ENCODE measurements at places on chromosomes 12 and 14.

- DNase-seq: no peak
- no peaks in the 10 kb centered on the region for H3K4me1 ChIP-seq
- H3K36me3 ChIP-seq: no peaks in the 10 kb centered on the region
- no peaks in the 10 kb centered on the region for H3K27me3 ChIP-seq
- no peak overlapping the region for H3K27ac ChIP-seq
Observed at GRCh38 chr14:96191353-96191752, 13.3 kb upstream of the BDKRB2 start.

- no peak overlapping the region for H3K4me3 ChIP-seq
- H3K27me3 ChIP-seq: no peaks in the 10 kb centered on the region
- H3K36me3 ChIP-seq: peaks cover 61% of the 10 kb centered on the region
- H3K4me1 ChIP-seq: peaks cover 11% of the 10 kb centered on the region
- DNase-seq: no peak
Observed at GRCh38 chr12:55806982-55807381, 10.5 kb downstream of the SARNP start.

GRCh38 chr12:76790564-76791552 lies 26.9 kb downstream of the ZDHHC17 start:
- H3K36me3 ChIP-seq: no peaks in the 10 kb centered on the region
- DNase-seq: no peak
- H3K4me1 ChIP-seq: peaks cover 45% of the 10 kb centered on the region
- no peak overlapping the region for H3K4me3 ChIP-seq

DNA sequence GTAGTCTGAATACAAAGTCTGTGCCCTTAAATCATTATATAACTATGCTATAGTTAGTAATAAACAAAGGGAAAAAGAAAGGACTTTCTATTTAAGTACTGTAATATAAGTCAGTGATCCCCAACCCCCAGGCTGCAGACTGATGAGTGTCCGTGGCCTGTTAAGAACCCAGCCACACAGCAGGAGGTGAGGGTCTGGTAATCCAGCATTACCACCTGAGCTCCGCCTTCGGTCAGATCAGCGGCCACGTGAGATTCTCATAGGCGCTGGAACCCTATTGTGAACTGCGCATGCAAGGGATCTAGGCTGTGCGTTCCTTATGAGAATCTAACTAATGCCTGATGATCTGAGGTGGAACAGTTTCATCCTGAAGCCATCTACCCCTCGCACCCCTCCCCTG lies 15.7 kb downstream of the NFYB start:
- H3K27me3 ChIP-seq: no peaks in the 10 kb centered on the region
- H3K4me1 ChIP-seq: no peaks in the 10 kb centered on the region
- no peak overlapping the region for H3K4me3 ChIP-seq
- H3K36me3 ChIP-seq: no peaks in the 10 kb centered on the region

DNA sequence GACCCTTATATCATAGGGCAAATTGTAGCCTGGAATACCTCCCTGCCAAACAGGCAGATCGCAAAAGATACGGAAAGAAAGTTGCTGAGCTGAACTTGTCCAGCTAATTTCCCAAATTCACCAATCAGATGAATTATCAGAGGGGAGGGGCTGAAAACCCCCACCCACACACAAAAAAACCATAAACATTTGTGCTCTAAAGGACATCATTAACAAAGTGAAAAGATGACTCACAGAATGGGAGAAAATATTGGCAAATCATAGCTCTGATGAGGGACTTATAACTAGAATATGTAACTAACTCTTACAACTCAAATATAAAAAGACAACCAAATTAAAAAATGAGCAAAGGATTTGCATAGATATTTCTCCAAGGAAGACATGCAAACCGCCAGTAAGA lies 36.3 kb downstream of the PTHLH start:
- H3K27ac ChIP-seq: no peak overlapping the region
- H3K36me3 ChIP-seq: no peaks in the 10 kb centered on the region
- no peak for DNase-seq

DNA sequence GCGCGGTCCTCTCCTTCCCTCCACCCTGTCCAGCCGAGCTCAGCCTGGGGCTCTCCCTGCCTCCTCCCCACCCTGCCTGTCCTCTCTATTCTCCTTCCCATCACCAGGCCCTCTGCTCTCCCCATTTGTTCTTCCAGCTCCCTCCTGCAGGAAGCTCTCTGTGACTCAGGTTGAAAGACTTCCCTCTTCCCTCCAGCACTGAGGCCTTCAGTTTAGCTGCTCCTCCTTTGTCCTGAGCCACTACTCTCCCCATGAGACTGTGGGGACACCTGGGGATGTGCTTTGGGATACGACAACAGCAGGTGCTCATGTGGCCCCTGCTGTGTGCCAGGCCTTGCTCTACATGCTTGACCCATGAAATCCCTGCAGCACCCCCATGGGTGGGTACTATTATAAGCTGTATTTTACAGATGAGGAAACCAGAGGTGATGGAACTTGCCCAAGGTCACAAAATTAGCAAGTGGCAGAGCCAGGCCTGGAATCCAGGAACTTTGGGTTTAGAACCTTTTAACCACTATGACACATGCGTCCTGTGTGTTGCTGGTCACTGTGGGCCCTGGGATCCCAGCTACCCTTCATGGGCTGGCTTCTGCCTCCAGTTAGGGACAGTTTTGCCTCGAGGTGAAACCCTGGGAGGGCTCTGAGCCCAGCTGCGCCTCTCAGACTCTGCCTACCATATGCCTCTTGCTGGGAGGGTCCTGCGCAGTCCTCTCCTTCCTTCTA lies 5.5 kb downstream of the KRT80 start:
- peaks cover 8% of the 10 kb centered on the region for H3K4me1 ChIP-seq
- no peak overlapping the region for H3K27ac ChIP-seq
- H3K27me3 ChIP-seq: no peaks in the 10 kb centered on the region

- no peak overlapping the region for H3K4me3 ChIP-seq
- no peak overlapping the region for H3K27ac ChIP-seq
- no peak for DNase-seq
Observed at GRCh38 chr14:66360366-66360926, 125.7 kb upstream of the CCDC196 start.

- H3K4me1 ChIP-seq: peaks cover 3% of the 10 kb centered on the region
- no peaks in the 10 kb centered on the region for H3K27me3 ChIP-seq
- peaks cover 3% of the 10 kb centered on the region for H3K36me3 ChIP-seq
- no peak overlapping the region for H3K4me3 ChIP-seq
- H3K27ac ChIP-seq: no peak overlapping the region
Observed at GRCh38 chr14:32688941-32689340, 249.7 kb upstream of the NPAS3 start.

DNA sequence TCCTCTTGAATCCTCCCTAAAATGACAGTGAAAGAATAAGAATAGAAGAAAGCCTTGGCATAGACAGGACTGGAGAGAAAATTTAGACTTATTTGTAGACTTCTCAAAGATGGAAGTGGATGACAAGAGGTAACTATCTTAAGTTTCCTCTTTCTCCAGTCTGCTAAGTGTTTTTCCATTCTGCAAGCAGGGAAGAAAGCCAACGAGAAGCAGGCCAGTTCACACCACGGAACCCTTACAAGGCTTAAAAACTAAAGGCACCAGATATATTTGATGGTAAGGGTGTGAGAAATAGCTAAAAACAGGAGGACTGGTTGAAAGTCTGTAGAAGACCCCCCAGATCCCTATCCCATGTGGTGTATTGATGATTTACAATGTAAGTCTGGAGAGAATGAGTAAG lies 82.9 kb upstream of the GPHB5 start:
- DNase-seq: no peak
- peaks cover 20% of the 10 kb centered on the region for H3K4me1 ChIP-seq
- no peaks in the 10 kb centered on the region for H3K27me3 ChIP-seq
- H3K27ac ChIP-seq: no peak overlapping the region
- H3K36me3 ChIP-seq: no peaks in the 10 kb centered on the region
- no peak overlapping the region for H3K4me3 ChIP-seq

DNA sequence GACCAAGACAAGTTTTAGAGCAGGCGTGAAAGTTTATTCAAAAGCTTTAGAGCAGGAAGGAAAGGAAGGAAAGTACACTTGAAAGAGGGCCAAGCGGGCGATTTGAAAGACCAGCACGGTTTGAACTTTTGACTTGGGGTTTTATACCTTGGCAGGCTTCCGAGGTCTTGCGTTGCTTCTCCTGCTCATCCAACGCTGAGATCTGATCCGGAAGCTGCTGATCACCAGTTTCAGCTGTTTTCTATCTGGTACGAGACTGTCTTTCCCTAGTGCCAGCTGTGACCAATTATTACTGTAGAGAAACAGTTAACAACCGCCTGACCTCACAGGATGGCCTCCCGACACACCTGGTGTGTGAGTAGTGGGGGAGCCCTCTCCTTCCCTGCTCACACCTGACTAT lies 20.6 kb upstream of the SNRPF start:
- DNase-seq: peak; percentile 40
- no peak overlapping the region for H3K4me3 ChIP-seq
- no peaks in the 10 kb centered on the region for H3K36me3 ChIP-seq
- no peaks in the 10 kb centered on the region for H3K4me1 ChIP-seq
- H3K27ac ChIP-seq: no peak overlapping the region
- no peaks in the 10 kb centered on the region for H3K27me3 ChIP-seq

GRCh38 chr14:57293866-57294837 lies 25.4 kb downstream of the AP5M1 start:
- DNase-seq: no peak
- H3K4me3 ChIP-seq: no peak overlapping the region
- peaks cover 2% of the 10 kb centered on the region for H3K36me3 ChIP-seq
- no peak overlapping the region for H3K27ac ChIP-seq
- no peaks in the 10 kb centered on the region for H3K4me1 ChIP-seq

DNA sequence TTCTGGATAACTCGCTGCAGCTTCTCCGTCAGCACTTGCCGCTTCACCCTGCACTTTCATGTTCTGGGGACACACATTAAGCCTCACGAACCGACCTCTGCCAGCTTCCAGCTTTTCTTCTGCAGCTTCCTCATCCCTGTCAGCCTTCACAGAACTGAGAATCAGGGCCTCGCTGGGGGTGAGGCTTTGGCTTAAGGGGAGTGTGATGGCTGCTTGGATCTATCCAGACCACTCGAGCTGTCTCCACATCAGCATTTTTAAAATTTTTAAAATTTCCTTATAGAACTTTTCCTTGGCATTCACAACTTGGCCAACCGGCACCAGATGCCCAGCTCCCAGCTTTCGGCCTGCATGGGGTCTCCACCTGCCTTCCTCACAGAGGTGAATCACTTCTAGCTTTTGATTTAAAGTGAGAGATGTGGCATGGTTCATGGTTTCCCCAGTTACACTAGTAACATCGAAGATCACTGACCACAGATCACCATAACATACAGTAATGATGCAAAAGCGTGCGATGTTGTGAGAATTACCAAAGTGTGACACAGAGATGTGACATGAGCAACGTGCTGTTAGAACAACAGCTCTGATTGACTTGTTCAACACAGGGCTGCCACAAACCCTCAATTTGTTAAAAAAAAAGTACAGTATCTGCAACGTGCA lies 139.1 kb upstream of the C14orf180 start:
- peaks cover 5% of the 10 kb centered on the region for H3K27me3 ChIP-seq
- H3K4me1 ChIP-seq: peaks cover 6% of the 10 kb centered on the region
- no peak overlapping the region for H3K4me3 ChIP-seq
- no peaks in the 10 kb centered on the region for H3K36me3 ChIP-seq
- H3K27ac ChIP-seq: no peak overlapping the region
- DNase-seq: no peak

DNA sequence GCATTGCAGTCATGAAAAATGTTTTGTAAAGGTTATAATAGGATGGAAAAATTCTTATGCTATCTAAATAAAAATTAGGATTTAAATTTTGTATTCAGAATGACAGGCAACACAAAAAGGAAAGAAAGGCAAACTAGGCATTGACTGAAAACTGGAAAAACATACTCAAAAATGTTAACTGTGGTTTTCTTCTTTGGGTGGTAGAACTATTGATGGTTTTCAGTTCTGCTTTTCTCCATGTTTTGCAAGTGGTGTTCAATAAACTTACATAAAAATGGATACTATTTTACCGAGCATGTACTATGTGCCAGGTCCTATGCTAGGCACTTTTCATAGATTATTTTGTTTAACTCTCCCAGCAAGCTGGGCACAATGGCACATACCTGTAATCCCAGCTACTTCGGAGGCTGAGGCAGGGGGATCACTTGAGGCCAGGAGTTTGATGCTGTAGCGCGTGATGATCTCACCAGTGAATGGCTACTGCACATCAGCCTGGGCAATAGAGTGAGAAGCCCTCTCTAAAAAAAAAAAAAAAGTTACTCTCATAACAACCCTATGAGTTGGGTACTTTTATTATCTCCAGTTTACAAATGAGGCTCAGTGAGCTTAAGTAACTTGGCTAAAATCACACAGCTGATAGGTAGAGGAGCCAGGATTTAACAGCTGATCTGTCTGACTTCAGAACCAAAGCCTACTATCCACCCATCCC lies 26.3 kb upstream of the TCP11L2 start:
- peaks cover 6% of the 10 kb centered on the region for H3K4me1 ChIP-seq
- DNase-seq: no peak
- no peaks in the 10 kb centered on the region for H3K27me3 ChIP-seq
- no peaks in the 10 kb centered on the region for H3K36me3 ChIP-seq
- H3K27ac ChIP-seq: no peak overlapping the region

GRCh38 chr12:113473942-113474341 lies 2.3 kb upstream of the LHX5 start:
- no peak overlapping the region for H3K4me3 ChIP-seq
- H3K4me1 ChIP-seq: no peaks in the 10 kb centered on the region
- no peaks in the 10 kb centered on the region for H3K36me3 ChIP-seq
- peaks cover 45% of the 10 kb centered on the region for H3K27me3 ChIP-seq

- H3K4me3 ChIP-seq: peak overlapping the region; percentile 10
- peaks cover 2% of the 10 kb centered on the region for H3K27me3 ChIP-seq
- no peaks in the 10 kb centered on the region for H3K4me1 ChIP-seq
- DNase-seq: no peak
Observed at GRCh38 chr14:50941151-50941550, 3.1 kb downstream of the PYGL start.

DNA sequence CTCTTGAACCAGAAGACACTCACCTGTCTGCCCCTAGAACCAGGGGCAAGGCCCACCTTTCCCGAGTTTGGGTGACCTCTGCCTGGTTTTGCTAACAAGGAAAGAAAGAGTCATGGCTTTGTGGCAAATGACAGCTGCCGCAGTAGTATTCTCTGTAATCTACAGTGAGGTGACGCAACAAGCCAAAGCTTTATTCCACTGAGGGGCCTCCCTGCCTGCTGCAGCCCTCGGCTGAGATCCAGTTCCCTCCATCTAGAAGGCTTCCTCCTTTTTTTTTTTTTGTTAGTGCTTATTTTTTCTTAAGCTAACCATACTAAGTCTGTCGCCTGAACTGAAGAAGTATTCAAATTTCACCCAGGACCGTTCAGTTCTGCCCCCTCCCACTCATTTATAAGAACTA lies 142.3 kb upstream of the TMCC3 start:
- no peak for DNase-seq
- H3K27ac ChIP-seq: no peak overlapping the region
- no peaks in the 10 kb centered on the region for H3K4me1 ChIP-seq
- H3K27me3 ChIP-seq: no peaks in the 10 kb centered on the region
- no peaks in the 10 kb centered on the region for H3K36me3 ChIP-seq
- H3K4me3 ChIP-seq: no peak overlapping the region

- no peak for DNase-seq
- no peaks in the 10 kb centered on the region for H3K4me1 ChIP-seq
- H3K27me3 ChIP-seq: no peaks in the 10 kb centered on the region
- H3K36me3 ChIP-seq: no peaks in the 10 kb centered on the region
Observed at GRCh38 chr12:107574691-107575090, 110.9 kb upstream of the PWP1 start.

GRCh38 chr12:107803092-107803491 lies 28.6 kb downstream of the ASCL4 start:
- no peaks in the 10 kb centered on the region for H3K27me3 ChIP-seq
- no peaks in the 10 kb centered on the region for H3K36me3 ChIP-seq
- H3K27ac ChIP-seq: no peak overlapping the region
